Activated CD4-positive, alpha-beta memory T cell treated with anti-CD3 and anti-CD28 coated beads, Interleukin-2, amount 10 ng/mL, durations not matched to agents 7 days and 5 days (primary cell): ENCODE measurements at places on chromosomes 7 and 10. TPM values are rescaled to one million over a fixed set of nuclear protein-coding genes. Genes with fewer than 3 reads are reported as not detected.

- H3K36me3 ChIP-seq, result peaks cover 8% of the 10 kb centered on the region
- no peaks in the 10 kb centered on the region for H3K27me3 ChIP-seq
- H3K4me3 ChIP-seq, result no peak overlapping the region
- H3K4me1 ChIP-seq, result peaks cover 11% of the 10 kb centered on the region
Observed at GRCh38 chr10:50385624-50386023, 134.3 kb upstream of the ASAH2 start.

- no peak for DNase-seq
- no peak overlapping the region for H3K27ac ChIP-seq
- H3K36me3 ChIP-seq, result no peaks in the 10 kb centered on the region
- H3K4me1 ChIP-seq, result no peaks in the 10 kb centered on the region
Observed at GRCh38 chr7:43248961-43249822, 136.7 kb downstream of the HECW1 start.

GRCh38 chr10:79111427-79111826 is 42.7 kb downstream of the ZMIZ1 start:
- H3K27ac ChIP-seq, result no peak overlapping the region
- H3K4me3 ChIP-seq, result no peak overlapping the region
- no peaks in the 10 kb centered on the region for H3K27me3 ChIP-seq
- H3K36me3 ChIP-seq, result no peaks in the 10 kb centered on the region

DNA sequence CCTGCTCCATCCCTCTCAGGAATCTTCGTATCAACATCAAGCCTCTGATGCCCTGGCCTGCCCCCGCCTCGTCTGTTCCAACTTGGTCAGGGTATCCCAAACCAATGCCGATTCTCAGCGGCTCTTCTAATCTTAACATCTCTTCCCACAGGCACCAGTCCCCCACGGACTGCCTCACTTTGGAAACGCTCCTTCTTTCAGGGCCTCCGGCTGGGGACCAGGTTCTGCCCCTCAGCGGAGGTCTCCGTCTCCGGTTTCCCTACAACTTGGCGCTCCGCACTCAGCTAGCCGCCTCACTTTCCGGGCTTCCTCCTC is 488 bp downstream of the ABCF2 start:
- peaks cover 30% of the 10 kb centered on the region for H3K36me3 ChIP-seq

- H3K4me1 ChIP-seq, result peaks cover 6% of the 10 kb centered on the region
- no peak for DNase-seq
- H3K27me3 ChIP-seq, result no peaks in the 10 kb centered on the region
- no peak overlapping the region for H3K4me3 ChIP-seq
- no peak overlapping the region for H3K27ac ChIP-seq
Observed at GRCh38 chr7:92260248-92260781, 14.5 kb downstream of the ANKIB1 start.

- no peak overlapping the region for H3K27ac ChIP-seq
- H3K4me3 ChIP-seq, result no peak overlapping the region
- no peaks in the 10 kb centered on the region for H3K4me1 ChIP-seq
- DNase-seq, result no peak
Observed at GRCh38 chr7:80646083-80646865, 7.8 kb downstream of the CD36 start.

- no peak overlapping the region for H3K4me3 ChIP-seq
- no peak overlapping the region for H3K27ac ChIP-seq
- H3K36me3 ChIP-seq, result no peaks in the 10 kb centered on the region
Observed at GRCh38 chr10:44944354-44944753, 15.2 kb upstream of the RASSF4 start.

- H3K27ac ChIP-seq, result peak overlapping the region; percentile 75
- peak; percentile 78 for DNase-seq
- H3K4me3 ChIP-seq, result no peak overlapping the region
- no peaks in the 10 kb centered on the region for H3K36me3 ChIP-seq
- peaks cover 32% of the 10 kb centered on the region for H3K4me1 ChIP-seq
- peaks cover 10% of the 10 kb centered on the region for H3K27me3 ChIP-seq
Observed at GRCh38 chr10:127293640-127294039, 97.2 kb upstream of the INSYN2A start.

DNA sequence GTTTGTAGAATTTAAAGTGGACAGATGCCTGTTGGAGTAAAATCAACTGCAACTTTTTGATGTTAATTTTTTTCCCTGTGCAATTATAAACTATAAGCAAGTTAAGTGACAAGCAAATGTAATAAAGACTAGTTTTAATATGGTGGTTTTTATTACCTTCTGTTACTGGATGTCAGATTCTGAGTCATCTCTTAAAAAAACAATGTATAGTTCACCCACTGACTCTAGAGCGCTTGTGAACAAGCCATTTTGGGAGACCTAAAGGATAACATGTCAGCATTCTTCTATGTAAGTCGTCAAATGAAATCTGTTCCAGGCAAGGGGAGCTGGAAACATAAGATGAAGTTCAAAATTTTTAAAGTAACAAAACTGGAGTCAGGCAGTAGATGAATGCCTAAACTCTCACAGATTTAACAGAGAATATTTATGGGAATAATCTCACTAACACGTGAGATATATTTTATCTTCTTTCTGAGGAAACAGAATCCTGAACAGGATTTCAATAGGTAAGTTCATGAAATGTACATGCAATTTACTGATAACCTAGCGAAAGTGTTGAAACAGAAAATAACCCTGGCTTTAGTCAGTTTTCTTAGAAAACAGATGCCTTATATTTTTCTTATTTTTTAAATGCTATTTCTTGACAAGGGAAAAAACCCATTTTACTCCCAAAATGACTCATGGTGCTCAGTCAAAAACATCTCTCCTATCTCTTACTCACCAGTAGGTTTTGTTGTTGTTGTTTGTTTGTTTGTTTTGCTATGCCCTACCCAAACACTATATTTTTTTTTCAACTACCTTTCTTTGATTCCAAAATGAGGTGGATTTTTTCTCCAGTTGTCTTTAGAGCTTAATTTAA is 91.7 kb downstream of the SLC39A12 start:
- H3K4me1 ChIP-seq, result no peaks in the 10 kb centered on the region
- H3K36me3 ChIP-seq, result no peaks in the 10 kb centered on the region

DNA sequence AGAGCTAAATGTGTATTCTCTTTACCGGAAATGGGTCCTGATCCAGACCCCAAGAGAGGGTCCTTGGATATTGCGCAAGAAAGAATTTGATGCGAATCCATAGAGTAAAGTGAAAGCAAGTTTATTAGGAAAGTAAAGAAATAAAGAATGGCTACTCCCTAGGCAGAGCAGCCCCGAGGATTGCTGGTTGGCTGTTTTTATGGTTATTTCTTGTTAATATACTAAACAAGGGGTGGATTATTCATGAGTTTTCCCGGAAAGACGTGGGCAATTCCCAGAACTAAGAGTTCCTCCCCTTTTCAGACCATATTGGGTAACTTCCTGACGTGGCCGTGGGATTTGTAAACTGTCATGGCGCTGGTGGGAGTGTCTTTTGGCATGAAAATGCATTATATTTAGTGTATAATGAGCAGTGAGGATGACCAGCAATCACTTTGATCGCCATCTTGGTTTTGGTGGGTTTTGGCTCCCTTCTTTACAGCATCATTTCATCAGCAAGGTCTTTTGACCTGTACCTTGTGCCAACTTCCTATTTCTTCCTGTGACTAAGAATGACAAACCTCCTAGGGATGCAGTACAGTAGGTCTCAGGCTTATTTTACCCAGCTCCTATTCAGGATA is 60.4 kb downstream of the ARL4A start:
- no peaks in the 10 kb centered on the region for H3K27me3 ChIP-seq
- H3K27ac ChIP-seq, result no peak overlapping the region

Gene FAM237B
- not detected for total RNA-seq

Gene AZGP1
- total RNA-seq, result not detected

Gene ADGRA1
- total RNA-seq, result not detected

Gene IFIT2
- total RNA-seq, result 14.6 TPM

Gene HPSE2
- not detected for total RNA-seq

Gene LLCFC1
- not detected for total RNA-seq

Gene A1CF
- not detected for total RNA-seq
